Fibroblast of skin of abdomen (primary cell): ENCODE measurements at places on chromosomes 6 and 20.
A peak's percentile ranks its signal among the peaks of the same experiment; 100 is the strongest.

DNA sequence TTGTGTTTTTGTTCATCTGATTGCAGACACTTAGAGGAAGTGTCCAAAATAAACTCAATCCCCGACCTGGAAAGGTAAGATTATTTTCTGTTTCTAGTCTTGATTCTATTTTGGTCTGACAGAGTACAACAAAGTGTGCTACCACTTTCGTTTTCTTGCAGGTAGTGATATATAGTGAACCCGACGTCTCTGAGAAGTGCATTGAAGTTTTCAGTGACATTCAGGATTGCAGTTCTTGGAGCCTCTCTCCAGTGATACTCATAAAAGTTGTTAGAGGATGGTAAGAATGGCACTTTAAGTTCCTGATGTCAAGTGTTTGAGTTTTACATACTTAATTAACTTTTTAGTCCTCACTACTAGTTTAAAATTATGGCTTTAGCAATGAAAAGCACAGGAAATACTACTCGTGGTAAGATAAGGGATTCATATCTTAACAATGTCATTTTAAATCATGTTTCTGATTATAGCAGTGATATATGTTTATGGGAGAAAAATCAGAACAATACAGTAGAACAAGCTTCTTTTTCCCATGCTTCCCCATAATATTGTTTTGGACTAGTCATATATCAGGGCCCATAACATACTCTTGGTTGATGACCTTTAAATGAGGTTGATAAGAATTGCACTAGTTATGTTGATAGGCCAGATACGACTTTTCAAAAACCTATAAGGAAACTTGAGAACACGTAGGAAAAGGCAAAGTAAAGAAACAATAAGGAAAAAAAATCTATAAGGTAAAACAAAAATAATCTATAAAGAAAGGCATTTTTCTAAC, 104.0 kb downstream of the RTN4IP1 start:
- DNase-seq: no peak

GRCh38 chr6:92763274-92763584, 656.1 kb downstream of the EPHA7 start:
- no peak for DNase-seq

DNA sequence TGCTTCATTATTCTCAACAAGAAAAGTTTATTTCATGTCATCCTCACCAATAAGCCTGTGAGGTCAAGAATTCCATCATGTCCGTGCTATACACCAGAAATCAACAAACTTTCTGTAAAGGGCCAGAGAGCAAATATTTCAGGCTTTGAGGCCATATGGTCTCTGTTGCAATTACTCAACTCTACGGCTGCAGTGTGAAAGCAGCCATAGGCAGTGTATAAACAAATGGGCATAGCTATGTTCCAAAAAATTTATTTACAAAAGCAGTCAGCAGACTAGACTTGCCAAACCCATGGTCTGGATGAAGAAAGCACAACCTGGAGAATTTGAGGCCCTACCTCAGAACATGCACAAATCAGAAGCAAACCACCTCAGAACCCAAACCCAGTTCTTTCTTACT, 118.5 kb downstream of the PCSK2 start:
- peak; percentile 59 for DNase-seq

GRCh38 chr6:136563386-136564152, 13.3 kb upstream of the MAP7 start:
- no peak for DNase-seq

- DNase-seq: no peak
These were observed 20.8 kb downstream of the C20orf173 start for GRCh38 chr20:35508493-35509218.

- DNase-seq: no peak
These were observed 39.0 kb upstream of the BEND3 start for GRCh38 chr6:107154131-107154800.

DNA sequence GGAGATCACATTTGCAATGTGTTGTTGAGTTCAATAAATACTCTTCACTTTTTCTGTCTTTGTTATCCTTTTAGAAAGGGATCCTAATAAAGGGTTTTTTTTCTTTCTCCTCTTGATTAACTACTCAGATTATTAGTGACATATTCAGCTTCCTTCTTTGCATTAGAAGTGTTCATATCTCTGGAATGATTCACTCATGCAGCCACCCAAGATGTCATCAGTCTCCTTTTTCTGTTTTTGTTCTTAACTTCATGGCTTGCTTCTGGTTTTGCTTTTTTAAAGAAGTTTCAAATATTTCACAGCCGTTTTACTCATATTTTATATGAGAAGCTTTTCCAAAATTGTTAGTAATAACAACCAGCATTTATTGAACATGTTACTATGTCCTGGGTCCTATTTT, 187.6 kb downstream of the TMEM242 start:
- DNase-seq: peak; percentile 52
